ENCODE measurements at places on chromosomes 12 and 14. TPM values are rescaled to one million over a fixed set of nuclear protein-coding genes. Genes with fewer than 3 reads are reported as not detected.
A peak's percentile ranks its signal among the peaks of the same experiment; 100 is the strongest.

GRCh38 chr12:113926788-113927187 is 39.3 kb downstream of the RBM19 start:
- no peak for ATAC-seq

DNA sequence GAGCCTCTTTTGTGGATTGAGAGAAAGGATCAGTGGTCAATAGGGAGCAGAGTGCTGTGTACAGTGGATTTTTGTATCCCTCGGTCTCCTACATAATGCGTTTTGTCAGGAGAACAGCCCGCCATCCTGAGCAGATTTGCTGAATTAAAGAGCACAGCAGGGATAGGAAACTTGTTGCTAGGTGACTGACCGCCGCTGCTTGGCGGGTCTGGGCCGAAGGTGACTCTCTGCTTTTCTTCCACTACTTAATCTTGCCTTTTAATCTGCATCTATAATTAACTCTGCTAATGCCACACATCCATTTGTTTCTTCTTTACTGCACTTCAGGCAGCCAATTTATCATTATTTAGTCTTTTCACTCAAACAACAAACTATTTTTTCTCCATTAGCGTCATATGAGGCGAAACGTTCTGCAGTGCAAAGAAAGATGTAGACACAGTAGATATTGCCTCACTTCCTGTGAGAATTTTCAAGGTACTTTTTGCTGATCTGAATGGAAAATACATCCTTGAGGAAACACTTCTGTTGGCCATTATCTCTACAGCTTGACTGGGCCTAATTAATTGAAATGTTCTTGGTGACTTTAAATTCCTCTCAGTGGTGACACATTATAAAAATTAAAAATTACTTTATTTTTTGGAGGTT is 108.0 kb downstream of the PPM1A start:
- no peak for ATAC-seq

GRCh38 chr14:105187935-105188524 is 6.9 kb upstream of the NUDT14 start:
- no peak for ATAC-seq

DNA sequence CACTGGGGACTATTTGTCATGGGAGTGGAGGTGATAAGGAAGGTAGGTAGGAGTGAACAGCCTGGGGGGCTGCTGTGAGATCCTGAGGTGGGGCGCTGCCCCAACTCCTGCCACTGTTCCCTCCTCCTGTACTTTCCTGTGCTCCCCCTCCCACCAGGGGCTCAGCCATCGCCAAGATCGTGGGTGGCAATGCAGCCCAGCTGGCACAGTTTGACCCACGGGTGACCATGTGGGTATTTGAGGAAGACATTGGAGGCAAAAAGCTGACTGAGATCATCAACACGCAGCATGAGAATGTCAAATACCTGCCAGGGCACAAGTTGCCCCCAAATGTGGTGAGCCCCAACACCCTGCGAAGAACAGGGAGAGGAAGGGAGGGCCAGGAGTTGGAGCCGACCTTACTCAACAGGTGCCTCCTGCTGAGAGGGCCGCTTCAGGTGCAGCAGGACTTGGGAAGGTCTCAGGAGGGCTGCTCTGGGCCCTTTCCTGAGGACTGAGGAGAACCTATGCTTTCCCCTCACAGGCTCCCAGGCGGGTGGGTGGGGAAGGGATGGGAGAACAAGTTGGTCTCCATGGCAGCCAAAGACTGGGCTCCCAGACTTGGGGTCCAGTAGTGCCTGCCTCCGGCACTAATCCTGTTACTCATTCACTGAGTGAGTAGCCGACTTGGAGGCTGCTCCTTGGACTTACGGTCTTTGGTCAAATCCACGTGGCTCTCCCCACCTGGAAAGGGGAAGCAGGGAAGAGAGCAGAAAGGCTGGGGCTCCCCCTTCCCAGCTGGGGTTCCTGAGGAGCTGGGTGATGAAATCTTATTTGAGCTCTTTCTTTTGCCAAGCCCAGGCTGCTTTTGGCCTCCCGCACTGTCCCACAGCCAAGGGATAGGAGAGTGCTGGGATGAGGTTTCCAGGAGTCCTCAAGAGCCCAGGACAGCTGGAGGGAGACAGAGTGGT is 884 bp downstream of the GPD1 start:
- ATAC-seq: peak; percentile 33

- ATAC-seq: no peak
These were observed 10.1 kb upstream of the RPL10L start for GRCh38 chr14:46661728-46662127.

- ATAC-seq: no peak
These were observed 17.9 kb upstream of the RND1 start for GRCh38 chr12:48883305-48884161.

DNA sequence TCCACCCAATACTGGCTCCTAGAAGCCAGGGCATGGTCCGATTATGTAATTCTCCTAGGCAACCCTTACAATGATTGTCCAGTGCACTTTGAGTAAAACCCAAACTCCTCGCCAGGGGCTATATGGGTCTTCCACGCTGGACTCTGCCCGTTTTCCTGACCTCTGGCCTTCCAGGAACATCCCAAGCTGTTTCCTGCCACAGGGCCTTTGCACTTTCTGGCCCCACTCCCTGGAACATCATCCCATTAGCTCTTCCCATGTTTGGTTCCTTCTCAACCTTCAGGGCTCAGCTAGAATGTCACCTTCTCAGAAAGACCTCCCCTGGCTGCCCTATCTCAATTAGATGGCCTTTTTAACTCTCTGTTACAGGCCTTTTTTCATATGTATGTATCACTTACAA is 85.4 kb downstream of the IRF2BPL start:
- no peak for ATAC-seq

DNA sequence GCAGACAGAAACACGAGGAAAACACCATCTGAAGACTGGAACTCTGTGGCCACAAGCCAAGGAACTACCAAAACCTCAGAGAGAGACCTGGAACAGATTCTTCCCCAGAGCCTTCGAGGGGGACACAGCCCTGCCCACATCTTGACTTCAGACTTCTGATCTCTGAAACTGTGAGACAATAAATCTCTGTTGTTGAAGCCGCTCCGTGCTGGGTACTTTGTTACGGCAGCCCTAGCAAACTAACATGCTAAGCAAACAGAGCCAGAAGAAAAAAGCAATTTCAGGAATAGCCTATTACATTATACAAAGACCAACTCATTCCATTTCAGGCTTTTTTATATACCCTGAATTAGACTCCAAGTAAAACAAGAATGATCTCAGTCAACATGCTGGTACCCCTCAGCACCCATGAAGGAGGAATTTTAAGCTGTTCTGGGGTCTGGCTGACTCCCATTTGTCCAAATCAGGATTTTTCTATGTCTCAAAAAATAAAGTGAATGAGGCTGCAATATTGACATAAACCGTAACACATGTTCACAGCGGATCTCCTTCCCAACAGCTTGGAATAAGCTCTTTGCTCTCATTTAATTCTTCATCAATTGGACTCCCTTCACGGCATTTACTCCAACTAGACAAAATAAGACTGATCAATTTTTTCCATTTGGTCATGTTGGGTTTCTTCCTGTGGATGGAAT is 190.1 kb downstream of the FOXN3 start:
- ATAC-seq: no peak

GRCh38 chr14:64510825-64511671 is 6.5 kb downstream of the ZBTB1 start:
- peak; percentile 69 for ATAC-seq

GRCh38 chr14:21647380-21647779 is 6.3 kb upstream of the OR4E2 start:
- ATAC-seq: no peak

- ATAC-seq: no peak
These were observed 25.5 kb downstream of the ATF7IP start for GRCh38 chr12:14390870-14391530.

DNA sequence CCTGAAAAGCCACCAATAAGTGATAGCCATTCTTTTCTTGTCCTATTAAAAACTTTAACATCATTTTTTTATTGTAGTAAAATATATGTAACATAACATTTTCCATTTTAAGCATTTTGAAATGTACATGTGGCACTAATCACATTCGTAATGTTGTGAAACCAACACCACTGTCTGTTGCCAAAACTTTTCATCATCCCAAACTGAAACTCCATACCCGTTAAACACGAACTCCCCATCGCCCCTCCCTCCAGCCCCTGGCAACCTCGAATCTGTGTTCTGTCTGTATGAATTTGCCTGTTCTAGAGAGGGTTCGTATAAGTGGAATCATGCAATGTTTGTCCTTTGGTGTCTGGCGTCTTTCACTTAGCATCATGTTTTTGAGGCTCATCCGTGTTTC is 75.9 kb downstream of the CCDC92 start:
- ATAC-seq: no peak

DNA sequence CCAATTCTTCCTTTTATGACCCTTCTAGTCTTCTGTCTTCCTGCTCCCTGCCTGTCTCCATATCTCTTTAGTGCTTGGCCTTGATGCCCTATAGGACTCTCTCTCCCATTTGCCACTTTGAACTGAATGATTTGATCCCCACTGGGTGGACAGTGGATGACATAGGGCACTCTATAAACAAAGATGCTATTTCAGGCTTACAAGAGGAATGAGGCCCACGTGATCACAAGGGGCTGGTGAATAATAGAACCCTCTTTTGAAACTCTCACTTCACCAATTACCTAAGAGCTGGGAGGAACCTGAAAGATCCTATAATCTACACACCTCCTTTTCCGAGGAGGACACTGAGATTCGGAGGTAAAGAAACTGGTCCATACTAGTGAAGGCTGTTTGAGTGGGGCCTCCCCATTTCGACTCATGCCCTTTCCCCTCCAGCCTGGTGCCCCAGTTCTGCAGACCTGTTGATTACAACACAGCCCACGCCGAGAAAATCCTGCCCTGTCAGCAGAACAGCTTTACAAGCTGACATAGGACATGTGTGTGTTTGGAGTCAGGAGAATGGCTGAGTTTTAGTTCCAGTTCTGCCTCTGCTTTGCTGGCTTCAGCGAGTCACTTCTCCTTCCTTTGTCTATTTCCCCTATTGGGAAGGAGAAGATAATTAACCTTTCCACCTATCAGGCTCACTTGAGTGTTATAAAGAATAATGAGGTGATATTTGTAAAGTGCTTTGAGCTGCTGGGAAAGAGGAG is 400.3 kb downstream of the ZFP36L1 start:
- ATAC-seq: peak; percentile 35

DNA sequence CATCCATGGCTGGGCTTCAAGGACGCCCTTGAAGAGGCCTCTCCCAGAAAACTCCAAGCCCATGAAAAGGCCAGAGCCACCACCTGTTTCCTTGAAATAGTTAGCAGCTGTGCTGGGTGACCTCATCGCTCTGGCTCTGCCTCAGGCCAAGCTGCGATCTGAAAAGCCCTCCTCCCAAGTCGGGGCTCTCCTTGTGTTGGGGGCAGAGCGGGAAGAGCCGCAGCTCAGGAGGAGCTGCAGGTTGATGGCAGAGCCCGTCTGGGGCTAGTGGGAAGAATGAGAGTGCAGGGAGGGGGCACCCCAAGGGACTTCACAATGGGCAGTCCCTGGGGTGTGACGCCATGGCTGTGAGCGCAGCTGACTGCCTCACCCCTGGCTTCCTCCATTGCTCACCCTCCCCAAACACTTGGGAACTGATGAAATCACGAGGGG is 50.0 kb upstream of the STON2 start:
- peak; percentile 70 for ATAC-seq

GRCh38 chr14:104967386-104968152 is 10.6 kb downstream of the AHNAK2 start:
- peak; percentile 55 for ATAC-seq

Gene IFNG-AS1
- not detected for total RNA-seq

Gene SLC6A13
- total RNA-seq: not detected

Gene ADAM21
- total RNA-seq: 0.12 TPM

Gene IAPP
- not detected for total RNA-seq

Gene TAS2R30
- 7.9 TPM for total RNA-seq

Gene TIMM9
- total RNA-seq: 141 TPM

Gene TNFAIP2
- 59.3 TPM for total RNA-seq

Gene KLHL33
- total RNA-seq: 2.6 TPM
